ENCODE measurements at places on chromosomes 7 and 10.

- peak; percentile 61 for DNase-seq
Measured at GRCh38 chr10:104406715-104407650, 53.4 kb downstream of the CFAP58 start.

GRCh38 chr10:88553116-88553752 is 29.9 kb downstream of the RNLS start:
- peak; percentile 95 for DNase-seq

- DNase-seq, result peak; percentile 79
Measured at GRCh38 chr10:77949167-77949566, 22.6 kb upstream of the DLG5 start.

- DNase-seq, result no peak
Measured at GRCh38 chr7:50712252-50713122, 70.2 kb downstream of the GRB10 start.

GRCh38 chr7:20241911-20242261 is 24.7 kb upstream of the MACC1 start:
- no peak for DNase-seq

- peak; percentile 70 for DNase-seq
Measured at GRCh38 chr7:37656913-37657530, 26.5 kb upstream of the GPR141 start.

DNA sequence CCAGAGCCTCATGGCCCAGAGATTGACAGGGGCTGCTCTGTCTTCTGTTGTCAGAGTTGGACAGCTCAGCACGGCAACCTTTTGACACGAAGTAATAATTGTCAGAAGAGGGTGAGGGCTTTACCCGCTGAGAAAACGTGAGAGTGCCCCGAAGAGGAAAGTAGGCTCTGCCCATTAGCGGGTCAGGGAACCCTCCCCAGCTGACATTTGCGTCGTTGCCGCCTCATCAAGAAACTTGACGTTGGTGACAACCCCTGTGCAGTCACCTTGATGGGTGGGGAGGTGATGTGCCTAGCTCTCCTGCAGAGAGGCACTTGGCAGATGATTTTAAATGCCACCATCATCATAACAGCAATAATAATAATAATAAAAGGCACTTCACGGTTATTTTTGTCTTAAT is 202.1 kb downstream of the USP6NL start:
- no peak for DNase-seq

GRCh38 chr10:20767028-20767427 is 130.1 kb downstream of the NEBL start:
- DNase-seq, result no peak

GRCh38 chr10:53700278-53700677 is 927.7 kb upstream of the MBL2 start:
- DNase-seq, result no peak

- DNase-seq, result no peak
Measured at GRCh38 chr7:25381818-25382589, 153.7 kb upstream of the NPVF start.

Data from Kasumi-1 (cell line).